ENCODE measurements at places on chromosomes 2 and 18. TPM values are rescaled to one million over a fixed set of nuclear protein-coding genes. Genes with fewer than 3 reads are reported as not detected.

Gene ITGA4
- 10.6 TPM for polyA plus RNA-seq

Gene NYAP2
- polyA plus RNA-seq = not detected

Gene ADNP2
- polyA plus RNA-seq = 7.2 TPM

- no peak for DNase-seq
Observed at GRCh38 chr2:194380011-194380410, 1277.0 kb upstream of the SLC39A10 start.

DNA sequence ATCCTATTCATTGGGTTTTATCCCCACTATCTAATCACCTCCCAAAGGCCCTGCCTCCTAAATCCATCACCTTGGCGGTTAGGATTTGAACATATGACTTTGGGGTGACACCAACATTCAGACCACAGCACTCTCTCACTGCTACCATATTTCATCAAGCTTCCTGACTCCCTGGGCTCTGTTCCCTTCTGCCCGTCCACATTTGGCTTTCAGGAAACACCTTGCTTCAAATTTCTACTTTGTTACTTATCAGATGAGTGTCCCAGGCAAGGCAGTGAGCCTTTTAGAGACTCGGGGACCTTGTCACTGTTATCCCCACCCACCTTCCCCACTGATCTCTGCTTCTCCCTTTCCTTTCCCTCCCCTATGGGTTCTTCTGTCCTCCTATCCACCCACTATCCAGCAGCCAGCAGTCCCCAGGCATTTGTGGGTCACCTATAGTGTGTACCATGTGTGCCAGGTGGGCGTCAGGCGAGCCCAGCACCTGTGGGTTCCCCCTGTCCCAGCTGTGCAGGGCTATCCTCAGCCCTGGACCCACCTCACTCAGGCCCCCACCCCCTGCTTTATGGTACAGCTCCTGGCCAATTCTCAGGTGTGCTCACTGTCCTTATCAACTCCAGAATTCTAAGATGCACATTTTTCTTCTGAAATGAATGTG lies 230.9 kb downstream of the LOXHD1 start:
- no peak for DNase-seq

DNA sequence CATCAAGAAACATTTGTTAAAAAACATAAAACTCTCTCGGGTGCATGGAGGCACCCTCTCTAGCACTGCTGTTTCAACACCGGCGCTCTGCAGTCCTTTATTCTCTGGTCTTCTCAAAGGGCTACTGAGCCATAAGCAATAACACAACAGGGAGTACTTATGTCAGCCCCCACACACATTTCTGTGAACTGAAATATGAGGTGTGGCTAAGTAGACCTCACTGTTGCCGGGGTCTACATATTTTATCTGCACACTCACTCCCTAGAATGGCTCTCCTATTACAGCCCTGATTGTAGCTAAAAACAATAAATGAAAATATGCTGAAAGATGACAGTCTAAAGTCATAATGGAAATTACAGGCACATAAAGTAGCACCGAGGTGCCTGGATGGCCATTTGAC lies 235.1 kb downstream of the GRB14 start:
- DNase-seq = no peak

- DNase-seq = no peak
Observed at GRCh38 chr2:27202854-27203253, 9.0 kb upstream of the ATRAID start.

- DNase-seq = no peak
Observed at GRCh38 chr2:206713746-206714145, 4.5 kb downstream of the DYTN start.

DNA sequence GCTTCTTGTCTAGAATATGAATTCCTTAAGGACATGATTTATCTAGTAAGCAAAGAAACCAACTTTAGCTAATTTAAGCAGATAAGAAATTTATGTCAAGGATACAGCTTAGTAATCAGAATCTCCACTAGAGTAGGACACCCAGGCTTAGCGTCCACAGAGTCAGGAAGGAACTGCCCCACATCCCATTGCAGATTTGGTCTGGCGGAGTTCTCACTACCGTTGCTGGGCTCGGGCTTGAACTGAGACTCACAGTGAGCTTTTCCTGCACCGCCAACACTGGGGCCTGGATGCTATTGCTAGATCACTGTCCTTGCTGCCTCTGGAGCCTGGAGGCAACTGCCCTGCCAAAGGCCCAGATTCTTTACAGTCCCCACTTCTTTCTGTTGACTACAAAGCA lies 68.1 kb downstream of the SMAD4 start:
- DNase-seq = no peak

DNA sequence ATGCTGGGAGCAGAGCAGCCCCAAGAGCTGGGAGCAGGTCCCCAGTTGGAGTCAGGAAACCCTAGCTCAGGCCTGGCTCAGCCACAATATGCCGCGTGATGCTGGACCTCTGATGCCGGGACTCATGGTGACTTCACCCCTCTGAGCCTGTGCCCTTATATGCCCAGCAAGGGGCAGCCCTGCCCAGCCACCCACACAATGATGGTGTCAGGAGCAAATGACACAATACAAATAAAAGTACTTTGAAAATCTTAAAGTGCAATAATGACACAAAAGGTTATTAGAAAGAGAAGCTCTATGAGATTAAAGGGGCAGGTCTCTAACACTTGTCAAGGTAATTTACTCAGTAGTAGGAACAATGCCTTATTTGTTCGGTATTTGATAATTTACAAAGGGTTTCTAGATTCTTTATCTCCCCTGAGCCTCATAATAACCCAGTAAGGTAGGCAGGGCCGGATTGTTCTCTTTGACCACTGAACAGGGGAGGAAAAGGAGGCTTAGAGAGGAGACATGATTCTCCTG lies 18.3 kb upstream of the KIF3C start:
- DNase-seq = no peak

DNA sequence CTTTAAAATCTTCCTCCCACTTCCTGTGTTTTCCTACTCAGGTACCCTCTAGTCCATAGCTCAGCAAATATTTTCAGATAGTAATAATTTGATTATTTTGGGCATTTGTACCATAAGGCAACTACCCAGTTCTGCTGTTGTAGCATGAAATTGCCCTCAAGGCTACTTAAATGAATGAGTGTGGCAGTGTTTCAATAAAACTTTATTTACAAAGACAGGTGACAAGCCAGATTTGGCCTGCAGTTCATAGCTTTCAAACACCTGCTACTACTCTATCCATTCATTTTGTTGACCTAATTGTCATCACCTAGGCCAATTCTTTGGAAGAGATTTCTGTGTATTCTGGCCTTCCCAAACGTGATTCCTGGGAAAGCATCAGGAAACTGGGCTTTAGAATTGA lies 28.9 kb downstream of the NYAP2 start:
- DNase-seq = no peak

Data from AG04450 (cell line).